ENCODE measurements at places on chromosomes 5 and 9. TPM values are rescaled to one million over a fixed set of nuclear protein-coding genes. Genes with fewer than 3 reads are reported as not detected.

DNA sequence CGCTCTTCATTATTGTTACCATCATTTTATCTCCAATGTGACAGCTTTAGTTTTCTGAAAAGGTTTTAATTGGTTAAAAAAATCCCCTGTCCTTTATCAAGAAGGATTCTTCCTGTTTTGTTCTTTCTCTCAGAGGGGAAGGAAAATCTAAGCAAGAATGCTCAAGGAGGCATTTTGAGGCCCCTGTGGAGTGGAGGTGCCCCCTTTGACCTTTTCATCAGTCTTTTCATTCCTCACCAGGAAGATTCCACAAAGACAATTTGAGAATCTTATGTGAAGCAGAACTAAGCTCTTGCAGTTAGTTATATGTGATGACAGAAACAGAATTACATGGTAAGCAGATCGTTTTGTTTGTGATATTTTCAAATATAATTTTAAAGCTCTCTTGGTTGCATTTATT, 489.6 kb downstream of the MAN2A1 start:
- DNase-seq, result no peak

DNA sequence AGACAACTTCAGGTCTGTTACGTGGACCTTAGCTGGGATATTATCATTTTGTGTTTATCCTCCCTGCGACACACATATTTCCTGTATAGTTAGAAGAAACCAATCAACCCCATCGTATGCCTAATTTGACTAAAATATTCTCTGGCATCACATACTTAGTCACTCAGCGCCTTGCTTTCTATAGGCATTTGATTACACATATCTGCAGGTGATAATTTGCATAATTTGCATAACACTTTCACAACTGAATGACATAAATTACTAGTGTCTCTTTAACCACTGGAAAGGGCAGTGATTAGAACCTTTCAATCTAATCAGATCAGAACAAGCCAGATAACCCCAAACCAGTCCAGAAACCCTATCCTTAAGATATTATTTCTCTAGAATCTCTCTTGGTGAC, 390.2 kb downstream of the TLR4 start:
- no peak for DNase-seq

Gene GFI1B
- not detected for total RNA-seq

Gene PLPP7
- total RNA-seq, result 0.21 TPM

Gene CDX1
- not detected for total RNA-seq
